ENCODE measurements at places on chromosomes 12 and 14.
A peak's percentile ranks its signal among the peaks of the same experiment; 100 is the strongest.

DNA sequence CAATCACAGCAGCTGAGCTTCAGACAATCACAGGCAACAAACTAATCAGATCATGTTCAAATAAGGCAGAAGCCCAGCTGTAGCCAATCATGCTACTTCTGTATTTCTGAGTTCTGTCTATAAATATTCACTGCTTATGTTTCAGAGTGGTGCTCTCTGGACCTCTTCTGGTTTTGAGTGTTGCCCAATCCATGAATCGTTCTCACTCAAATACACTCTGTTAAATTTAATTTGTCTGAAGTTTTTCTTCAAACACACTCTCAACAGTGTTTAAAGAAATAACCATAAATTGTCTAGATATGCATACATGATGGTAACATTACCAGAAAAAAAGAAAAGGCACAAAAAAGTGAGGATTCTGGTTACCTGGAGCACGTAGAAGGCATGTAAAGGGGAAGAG lies 77.9 kb upstream of the BBS10 start:
- no peak for DNase-seq

GRCh38 chr14:24307575-24308341 lies at the start of gene CIDEB:
Gene CIDEB (minus strand): TSS chr14:24307977. CDS start chr14:24307858, 119 bp downstream.
- DNase-seq = peak; percentile 74

DNA sequence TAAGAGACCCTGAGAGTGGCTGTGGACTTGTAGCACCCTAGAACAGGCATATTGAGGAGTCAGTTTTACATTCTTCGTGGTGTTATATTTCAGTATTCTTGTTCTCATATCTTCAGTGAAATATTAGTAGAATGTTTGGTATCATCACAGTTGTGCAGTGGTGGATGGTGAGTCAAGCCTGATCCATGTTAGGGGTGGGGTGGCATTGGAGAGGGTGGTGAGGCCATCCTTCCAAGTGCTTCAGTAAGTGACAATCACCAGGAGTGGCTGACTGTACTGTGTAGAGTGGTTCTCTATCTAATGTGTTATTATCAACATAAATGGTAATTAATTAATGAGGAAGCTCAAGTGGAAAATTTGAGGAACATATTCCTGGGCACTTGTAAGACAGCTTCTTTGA lies 197.7 kb upstream of the SLC16A7 start:
- no peak for DNase-seq

DNA sequence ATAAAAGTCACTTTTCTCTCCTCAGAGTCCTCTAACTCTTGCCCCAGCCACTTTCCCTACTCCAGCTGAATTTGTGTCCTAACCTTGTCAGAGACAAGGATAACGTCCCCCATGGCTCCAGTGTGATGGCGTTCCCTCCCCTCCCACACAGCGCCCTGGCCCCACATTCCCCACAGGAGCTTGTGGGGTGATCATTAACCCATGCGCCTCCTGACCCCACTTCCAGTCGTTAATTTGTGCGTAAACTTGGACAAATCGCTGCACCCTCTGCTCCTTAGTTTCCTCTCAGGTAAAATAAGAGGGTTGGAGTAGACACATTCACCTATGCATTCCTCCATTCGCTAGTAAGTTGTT lies 22.9 kb upstream of the BCDIN3D start:
- DNase-seq = no peak

DNA sequence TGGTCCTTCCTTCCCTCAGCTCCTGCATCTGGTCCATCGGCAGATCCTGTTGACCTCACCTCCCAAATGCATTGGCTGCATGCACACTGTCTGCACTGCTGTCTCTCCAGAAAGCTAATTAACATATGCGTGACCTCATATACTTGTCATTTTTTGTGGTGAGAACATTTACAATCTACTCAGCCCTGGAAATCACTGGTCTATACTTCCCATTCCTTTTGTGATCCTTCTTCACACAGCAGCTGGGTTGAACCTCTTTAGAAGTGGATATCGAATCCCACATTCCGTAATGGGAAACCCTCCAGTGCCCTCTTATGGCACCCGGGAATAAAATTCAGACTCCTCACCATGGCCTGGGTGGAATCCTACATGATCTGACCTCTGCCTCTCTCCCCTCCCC lies 45.0 kb downstream of the SMOC1 start:
- no peak for DNase-seq

GRCh38 chr12:108409481-108409880 lies 70.4 kb upstream of the CMKLR1 start:
- no peak for DNase-seq

DNA sequence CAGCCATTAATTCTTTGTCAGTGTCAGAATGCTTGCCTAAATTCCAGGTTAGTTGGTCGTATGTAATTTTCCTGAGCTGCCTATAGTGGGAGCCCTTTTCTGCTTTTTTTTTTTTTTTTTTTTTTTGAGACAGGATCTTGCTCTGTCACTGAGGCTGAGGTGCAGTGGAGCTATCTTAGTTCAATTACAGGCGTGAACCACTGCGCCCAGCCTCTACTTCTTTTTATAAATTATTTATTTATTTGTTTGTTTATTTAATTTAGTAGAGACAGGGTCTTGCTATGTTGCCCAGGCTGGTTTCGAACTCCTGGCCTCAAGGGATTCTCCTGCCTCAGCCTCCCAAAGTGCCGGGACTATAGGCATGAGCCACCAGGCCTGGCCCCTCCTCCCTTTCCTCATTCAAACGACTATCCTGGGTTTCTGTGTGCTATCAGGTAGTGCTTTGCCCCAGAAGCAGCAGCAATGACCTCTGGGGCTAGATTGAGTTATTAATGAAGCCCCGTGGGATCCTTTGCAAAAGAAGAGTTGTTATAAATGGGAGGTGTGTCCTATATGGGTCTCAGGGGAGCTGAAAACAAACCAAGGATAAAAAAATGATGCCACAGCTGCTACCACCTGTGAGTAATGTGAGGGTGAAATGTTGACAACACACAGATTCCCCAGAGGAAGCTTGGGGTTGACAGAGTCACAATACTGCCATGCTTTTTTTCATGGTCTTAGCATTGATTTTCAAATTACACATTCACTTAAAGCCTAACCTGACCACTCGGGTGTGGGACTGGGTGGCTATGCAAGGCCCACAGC lies 34.6 kb upstream of the NFKBIA start:
- DNase-seq = no peak

DNA sequence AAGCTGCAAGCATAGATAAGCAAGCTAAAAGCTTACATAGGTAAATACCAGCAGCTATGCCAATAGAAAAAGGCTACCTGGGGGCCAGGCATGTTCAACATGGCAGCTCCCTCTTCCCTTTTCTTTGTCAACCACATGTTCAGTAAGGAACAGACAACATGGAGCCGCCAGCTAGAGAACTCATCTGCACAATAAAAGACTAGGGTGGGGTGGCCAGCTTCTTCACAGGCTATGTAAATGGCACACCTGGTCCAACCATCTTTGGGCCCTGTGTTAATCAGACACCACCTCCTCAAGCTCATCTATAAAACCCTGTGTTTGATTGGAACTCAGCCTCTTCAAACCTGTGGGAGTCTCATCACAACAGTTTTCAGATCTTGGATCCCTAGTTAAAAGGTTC lies 129.7 kb upstream of the TMPO start:
- no peak for DNase-seq

- DNase-seq = no peak
Observed at GRCh38 chr14:101496776-101497683, 64.3 kb upstream of the DIO3 start.

DNA sequence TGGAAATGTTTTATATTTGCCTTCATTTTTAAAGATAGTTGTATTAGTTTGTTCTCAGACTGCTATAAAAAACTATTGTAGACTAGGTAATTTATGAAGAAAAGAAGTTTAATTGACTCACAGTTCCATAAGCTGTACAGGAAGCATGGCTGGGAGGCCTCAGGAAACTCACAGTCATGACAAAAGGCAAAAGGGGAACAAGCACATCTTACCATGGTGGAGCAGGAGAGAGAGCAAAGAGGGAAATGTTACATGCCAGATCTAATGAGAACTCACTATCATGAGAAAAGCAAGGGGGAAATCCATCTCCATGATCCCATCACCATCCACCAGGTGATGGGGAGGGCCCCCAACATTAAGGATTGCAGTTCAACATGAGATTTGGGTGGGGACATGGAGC lies 35.5 kb upstream of the UNC79 start:
- DNase-seq = no peak

- DNase-seq = no peak
Observed at GRCh38 chr12:44295958-44296623, 460.2 kb downstream of the TMEM117 start.

DNA sequence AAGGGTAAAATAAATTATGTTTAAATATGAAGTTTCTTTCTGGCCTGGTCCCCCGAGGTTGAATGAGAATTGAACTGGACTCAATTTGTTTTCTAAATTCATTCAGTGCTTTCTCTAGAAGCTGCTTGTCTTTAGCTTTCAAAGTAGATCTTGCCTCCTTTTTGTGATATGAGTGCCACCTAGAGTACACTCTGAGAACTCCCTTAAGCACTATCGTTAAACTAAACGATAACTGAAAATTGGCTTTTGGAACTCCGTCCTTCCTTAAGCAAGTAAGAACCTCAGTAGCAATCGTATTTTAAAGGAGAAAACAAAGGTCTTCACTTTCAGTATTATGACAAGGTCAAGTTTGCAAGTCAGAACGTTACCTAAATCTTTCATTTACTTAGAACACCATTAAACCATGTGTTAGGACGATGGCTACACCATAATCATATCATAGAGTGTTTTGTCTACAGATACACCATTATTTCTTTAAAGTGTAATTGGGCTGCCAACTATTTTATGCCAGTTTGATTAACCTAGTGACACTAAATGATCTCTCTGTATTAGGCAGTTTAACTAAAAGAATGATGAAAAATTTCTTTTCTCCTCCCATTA lies 364.8 kb downstream of the SNAPC1 start:
- DNase-seq = peak; percentile 53

DNA sequence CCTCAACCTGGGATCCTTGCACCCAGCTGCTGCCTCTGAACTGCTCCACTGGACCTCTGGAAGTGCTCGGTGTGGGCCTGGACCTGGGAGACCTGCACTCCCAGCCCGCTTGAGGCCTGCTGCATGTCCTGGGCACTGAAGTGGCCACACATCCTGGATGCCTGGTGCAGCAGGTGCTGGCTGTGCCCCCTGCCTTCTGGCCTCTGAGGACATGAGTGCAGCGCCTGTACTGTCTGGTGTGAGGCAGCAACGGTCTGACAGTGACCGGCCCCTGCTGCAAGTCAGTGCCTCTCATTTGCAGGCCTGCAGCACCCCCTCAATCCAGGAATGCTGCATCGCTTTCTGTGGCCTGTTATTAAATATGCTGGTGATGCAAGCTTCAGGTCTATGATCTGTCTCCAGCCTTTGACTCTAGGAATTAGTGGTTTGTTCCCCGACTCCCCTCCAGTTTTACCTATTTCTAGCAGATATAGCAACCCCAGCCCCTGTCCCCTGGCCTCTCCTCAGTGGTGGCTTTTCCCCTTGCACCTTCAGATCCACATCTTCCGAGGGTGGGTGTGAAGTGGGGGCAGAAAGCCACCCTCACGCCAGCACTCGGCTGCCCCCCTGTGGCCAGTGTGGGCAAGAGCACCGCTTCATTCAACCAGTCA lies 3.6 kb downstream of the SMIM41 start:
- peak; percentile 74 for DNase-seq

GRCh38 chr12:31363831-31364230 lies 37.9 kb upstream of the SINHCAF start:
- DNase-seq = no peak

GRCh38 chr12:100356644-100357223 lies at the start of gene SLC17A8:
Gene SLC17A8 (plus strand): TSS chr12:100357074. CDS start chr12:100357392, 318 bp downstream.
- DNase-seq = no peak

GRCh38 chr12:29230800-29231560 lies 81.9 kb downstream of the FAR2 start:
- no peak for DNase-seq

DNA sequence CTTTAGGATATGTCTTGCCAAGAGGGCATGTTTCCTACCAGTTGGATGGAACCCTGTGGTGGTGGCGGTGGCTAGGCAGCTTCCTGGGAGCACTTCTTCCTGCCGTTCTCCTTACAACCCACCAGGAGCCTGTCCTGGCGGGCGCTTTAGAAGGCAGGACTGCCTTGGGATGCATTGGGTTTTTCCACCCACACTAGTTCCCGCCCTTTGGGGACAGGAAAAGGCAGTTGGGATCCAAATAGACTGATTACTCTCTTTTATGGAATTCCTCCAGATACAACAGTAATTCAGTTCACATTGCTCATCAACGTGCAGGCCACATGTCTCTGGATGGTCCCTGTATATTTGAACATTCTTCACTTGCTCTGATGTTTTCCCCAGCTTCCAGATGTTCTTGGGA lies 305.7 kb upstream of the SSTR1 start:
- no peak for DNase-seq

GRCh38 chr12:14776236-14776961 lies 26.9 kb downstream of the WBP11 start:
- no peak for DNase-seq

DNA sequence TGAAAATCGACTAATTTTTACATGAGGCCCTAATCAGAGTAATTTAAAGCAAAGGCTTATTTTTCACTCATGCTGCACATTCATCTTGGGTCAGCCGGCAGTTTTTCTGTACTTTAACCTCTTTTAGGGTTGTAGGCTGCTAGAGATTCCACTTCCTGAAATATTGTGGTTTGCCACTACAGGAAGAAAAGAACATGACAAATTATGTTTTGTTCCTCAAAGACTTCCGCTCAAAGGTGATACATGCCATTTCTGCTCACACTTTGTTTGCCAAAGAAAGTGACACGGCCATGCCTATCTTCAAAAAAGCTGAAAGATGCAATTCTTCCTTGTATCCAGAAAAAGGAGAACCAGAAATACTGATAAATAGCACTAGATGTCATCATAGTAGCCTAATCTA lies 183.4 kb upstream of the PPFIA2 start:
- peak; percentile 33 for DNase-seq

DNA sequence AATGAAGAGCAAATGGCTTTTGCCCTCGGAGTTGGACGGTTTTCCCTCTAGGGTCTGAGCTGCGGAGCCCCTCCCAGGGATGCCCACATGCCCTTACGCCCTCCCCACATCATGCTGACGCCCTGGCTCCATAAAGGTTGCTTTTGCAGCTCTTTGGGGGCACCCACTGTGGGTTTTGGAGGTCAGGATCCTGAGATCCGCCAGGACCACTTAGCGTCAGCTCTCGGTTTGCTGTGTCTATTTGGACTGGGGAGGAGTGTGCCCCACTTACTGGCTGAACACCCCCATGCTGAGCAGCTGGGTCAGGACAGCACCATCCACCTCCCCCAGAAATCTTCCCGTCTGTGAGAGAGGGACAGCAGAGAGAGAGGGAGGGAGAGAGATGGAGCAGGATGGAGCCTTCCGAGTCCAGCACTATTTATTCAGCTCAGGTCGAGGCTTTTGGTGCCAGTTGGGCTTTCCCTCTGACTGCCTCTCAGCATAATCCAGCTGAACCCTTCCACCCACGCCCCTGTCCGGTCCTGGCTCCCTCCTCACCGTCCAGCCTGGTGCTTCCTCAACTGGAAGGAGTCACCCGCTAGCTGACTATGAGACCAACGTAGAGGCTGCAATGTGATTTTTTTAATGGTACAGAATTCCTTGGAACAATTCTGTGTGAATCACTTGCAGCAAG lies 18.9 kb upstream of the LRTM2 start:
- no peak for DNase-seq

Data from CD4-positive, alpha-beta T cell treated with Interleukin-10 for 1 hour (primary cell).